DMS79 (cell line): ENCODE measurements at places on chromosomes 16 and 17.
A peak's percentile ranks its signal among the peaks of the same experiment; 100 is the strongest.

DNA sequence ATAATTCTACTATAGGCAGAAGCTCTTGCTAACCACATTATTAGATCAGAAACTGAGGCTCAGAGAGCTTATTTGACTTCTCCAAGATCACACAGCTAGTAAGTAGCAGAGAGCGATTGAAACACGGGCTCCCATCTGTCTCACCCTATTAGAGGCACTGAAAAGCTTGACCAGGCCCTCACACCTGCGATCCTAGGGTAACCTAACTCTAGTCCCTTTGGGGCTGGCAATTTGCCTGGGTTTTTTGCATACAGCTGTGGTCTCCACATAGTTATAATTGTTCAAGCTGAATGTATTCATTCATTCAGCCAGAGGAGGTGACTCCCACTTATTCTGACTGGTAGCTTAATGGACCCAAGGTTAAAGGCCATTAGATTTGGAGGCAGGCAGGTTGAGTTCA lies 121.2 kb downstream of the ANKFN1 start:
- DNase-seq = no peak

GRCh38 chr16:85017151-85017550 lies 5.8 kb upstream of the ZDHHC7 start:
- DNase-seq = no peak

- DNase-seq = no peak
These were observed 37.9 kb downstream of the ATP2C2 start for GRCh38 chr16:84406006-84406963.

DNA sequence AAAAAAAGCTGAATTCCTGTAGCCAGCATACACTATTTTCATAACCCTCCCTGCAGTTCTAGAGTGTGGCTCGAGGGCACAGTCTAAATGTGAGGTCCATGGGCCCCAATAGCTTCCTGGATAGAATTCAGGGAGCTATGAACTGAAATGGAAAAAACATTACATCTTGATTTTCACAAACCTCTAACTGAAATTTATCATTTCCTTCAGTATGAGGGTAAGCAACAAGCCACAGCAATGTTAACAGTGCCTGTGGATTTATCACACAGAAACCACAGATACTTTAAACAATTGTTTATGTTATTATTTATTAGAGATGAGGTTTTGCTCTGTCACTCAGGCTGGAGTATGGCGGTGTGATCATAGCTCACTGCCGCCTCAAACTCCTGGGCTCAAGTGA lies 18.2 kb downstream of the TMEM92 start:
- no peak for DNase-seq

DNA sequence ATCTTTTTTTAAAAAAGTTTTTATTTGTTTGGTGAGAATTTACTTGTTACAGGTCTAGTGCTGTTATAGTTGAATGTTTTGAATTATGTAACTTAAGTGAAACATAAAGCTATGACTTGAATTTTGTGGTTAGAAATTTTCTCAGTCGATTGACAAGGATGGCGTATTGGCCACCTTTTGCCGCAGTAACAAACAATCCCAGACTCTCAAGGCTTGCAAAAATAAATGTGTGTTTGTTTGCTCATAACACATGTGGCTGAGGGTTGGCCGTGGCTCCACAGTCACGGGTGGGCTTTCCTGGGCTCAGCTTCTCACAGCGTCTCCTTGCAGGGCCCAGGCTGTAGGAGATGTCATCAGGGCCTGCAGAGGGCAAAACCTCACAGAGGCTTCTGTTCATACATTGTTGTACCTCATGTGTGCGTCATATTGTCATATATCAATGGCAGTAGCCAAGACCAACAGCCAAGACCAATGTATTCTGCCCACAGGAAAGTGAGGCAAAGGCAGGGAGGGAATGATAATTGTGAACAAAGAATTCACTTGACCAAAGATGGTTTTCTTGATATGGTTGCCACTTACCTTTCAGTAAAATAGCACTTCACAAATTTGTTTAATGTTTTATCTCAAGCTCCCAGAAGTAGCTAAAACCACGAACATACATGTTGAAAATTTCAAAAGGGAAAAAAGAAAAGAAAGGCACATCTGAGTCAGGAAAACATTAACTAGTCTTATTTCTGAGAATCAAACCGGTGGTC lies 93.5 kb downstream of the WWOX start:
- DNase-seq = no peak

DNA sequence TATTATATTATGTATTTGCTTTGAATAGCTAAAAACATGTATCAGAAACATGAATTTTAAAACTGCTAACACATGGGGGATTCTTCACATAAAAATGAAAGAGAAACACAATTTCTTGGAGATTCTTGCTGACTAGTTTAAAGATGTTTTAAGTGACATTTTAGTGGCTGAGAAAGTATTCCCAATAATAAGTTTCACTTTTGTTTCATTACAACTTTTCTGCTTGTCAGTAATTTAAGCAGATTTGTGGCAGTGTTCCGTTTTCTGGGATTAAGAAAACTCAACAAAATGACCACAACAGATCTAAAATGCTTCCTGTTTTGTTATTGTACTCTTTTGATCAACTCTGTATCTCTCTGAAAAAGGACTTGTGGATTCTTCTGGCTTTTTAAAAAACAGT lies 75.9 kb downstream of the NLK start:
- DNase-seq = no peak

- no peak for DNase-seq
These were observed 545.5 kb downstream of the TMEM114 start for GRCh38 chr16:8044796-8045195.

DNA sequence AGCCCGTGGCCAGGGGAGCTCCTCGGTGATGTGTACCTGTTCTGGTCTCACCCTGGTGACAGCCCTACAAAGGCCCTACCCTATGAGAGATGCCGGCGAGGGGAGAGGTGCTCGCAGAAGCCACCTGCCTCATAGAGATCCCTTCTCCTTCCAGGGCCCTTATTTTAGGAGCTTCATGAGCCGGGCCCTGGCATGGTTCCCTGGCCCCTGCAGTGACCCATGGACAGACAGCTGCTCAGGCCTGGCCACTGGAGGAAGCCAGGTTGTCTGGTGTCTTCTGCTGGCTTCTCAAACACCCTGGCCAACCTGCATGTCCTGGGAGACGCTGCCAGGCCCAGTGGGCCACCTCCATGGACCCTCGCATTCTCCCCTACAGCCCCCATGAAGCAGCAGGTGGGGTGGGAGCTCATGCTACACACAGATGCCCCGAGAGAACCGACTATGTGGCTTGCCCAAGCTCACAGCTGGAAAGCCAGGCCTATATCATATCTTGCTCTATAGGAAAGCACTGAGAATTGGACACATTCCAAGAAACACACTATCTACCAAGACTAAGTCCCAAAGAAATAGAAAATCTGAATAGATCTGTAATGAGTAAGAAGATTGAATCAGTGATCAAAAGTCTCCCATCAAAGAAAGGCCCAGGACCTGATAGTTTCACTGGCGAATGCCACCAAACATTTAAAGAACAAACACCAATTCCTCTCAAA lies 7.2 kb upstream of the AATK start:
- DNase-seq = no peak

DNA sequence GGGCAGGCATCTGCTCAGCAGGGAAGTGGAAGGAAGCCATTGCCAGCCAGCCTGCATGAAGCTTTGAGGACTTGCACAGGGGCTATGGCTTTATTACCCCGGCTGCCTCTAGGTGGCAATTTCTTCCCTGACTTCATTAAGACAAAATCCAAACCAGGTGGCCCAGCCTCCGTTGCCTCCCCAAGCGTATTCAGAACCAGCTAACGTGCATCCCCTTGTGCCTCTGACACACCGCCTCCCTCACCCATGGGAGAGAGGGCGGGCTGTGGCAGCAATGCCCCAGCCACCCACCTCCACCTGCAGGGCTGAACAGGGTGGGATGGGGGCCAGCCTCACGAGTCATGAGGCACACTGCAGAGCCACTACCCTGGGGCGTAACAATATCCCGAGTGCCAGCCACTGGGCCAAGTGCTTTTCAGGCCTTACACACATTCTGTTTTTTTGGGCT lies 6.8 kb downstream of the KIFC3 start:
- peak; percentile 8 for DNase-seq

- DNase-seq = no peak
These were observed 26.3 kb downstream of the CEP112 start for GRCh38 chr17:66165537-66166123.

- DNase-seq = peak; percentile 16
These were observed 1.4 kb upstream of the NBR1 start for GRCh38 chr17:43169561-43170139.

- DNase-seq = no peak
These were observed 39.3 kb upstream of the GNG13 start for GRCh38 chr16:839643-840408.
